CD4-positive, alpha-beta memory T cell (primary cell): ENCODE measurements at places on chromosomes 11 and 22. TPM values are rescaled to one million over a fixed set of nuclear protein-coding genes. Genes with fewer than 3 reads are reported as not detected.

Gene OVOL1
- not detected for total RNA-seq

DNA sequence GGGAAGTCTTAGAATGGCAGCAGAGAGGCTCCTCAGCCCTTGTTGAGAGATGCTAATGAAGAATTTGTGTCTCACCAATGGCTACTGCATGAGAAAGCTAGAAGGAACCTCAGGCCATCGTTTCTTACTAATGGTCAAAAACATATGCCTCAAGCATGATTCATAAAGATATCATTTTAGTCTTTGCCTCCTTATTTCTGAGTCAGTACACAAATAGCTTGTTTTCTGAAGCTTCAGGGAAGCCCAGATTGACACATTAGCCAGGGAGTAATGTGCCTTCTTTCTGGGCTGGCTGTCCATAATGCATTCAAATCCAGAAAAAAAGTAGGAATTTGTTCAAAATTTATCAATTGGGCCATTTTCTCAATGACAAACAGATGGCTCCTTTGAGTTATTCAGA, 169.4 kb upstream of the ZBED5 start:
- DNase-seq, result no peak

DNA sequence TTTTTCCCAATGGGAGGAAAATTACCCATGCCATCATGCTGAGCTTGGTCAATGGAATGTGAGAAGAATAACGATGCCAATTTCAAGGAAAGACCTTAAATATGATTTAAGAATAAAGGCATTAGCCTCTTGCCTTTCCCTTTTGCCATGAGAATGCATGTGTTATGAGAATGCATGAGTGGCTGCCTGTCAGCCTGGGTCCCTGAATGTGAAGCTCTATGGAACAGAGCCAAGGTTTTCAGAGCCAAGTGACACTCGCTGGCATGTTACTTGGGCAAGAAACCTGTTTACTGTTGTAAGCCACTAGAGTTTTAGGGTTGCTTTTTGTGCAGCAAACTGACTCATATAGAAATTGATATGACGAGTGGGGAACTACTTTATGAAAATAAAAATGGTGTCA, 75.7 kb downstream of the JRKL start:
- no peak for DNase-seq

- no peak for DNase-seq
These were observed 13.2 kb downstream of the PHLDB1 start for GRCh38 chr11:118620529-118621070.

GRCh38 chr22:33020721-33021120, 37.5 kb downstream of the SYN3 start:
- no peak for DNase-seq

Gene OAF
- total RNA-seq, result 1.5 TPM

GRCh38 chr22:45638834-45639746, 32.5 kb upstream of the ATXN10 start:
- no peak for DNase-seq

Gene SPDYC
- not detected for total RNA-seq

GRCh38 chr22:22823131-22823810, 64.3 kb upstream of the IGLL5 start:
- DNase-seq, result no peak

DNA sequence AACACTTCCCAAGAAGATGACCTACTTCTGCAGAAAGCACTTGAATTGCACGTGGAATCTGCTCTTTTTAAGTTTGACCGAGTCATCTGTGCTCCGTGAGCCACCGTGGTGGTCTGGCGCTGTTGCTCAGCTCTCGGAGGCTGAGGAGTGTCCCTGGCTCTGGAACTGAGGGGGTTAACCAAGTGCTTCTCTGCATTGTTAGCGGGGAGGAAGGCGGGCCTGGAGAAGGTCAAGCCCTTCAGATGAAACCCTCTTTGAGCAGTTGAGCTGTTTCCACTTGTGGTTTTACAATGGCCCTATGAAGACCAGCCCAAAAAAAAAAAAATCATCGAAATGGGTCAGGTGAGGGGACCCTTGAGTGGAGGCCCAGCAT, 286.4 kb downstream of the NTM start:
- no peak for DNase-seq

GRCh38 chr11:34030382-34030781, 21.1 kb upstream of the CAPRIN1 start:
- DNase-seq, result no peak

GRCh38 chr11:102666331-102666957, 39.1 kb downstream of the MMP27 start:
- peak; percentile 33 for DNase-seq

DNA sequence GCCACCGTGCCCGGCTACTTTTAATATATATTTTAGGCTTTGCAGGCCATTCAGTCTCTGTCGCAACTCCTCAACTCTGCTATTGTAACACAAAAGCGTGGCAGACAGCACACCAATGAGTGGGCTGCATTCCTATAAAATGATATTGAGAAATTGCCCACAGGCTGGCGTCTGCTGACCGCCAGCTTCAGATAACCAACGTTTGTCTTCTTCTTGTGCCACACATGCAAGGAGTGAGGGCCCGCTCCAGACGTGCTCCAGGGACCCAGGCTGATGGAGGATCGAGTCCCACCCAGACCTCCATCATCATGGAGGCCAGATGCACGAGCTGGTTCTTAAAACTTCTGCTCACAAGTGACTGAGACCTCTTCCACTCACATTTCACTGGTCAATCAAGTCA, 35.4 kb upstream of the LINC01488 start:
- DNase-seq, result no peak

DNA sequence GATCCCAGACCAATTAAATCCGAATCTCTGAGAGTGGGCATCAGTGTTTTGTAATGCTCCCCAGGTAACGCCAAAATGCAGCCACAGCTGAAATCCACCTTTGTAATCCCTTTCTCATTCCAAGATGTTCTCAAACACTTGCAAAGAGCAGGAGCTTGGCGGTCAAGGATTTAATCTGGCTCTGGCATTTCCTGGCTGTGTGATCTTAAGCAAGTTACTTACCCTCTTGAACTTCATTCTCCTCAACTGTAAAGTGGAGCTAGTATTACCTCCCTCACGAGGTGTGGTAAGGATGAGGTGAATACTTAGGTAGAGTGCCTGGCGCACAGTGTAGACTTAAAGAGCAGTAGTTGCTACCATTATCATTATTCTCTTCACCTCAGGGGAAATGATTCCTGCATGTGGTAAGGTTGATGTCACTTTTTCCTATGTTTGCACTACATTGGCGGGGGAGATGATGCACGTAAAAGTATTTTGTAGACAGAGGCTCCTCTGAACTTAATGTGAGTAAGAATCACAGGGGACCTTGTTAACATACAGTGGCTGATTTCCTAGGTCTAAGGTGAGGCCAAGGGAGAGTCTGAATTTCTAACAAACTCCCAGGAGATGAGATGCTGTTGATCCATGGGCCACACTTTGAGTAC, 210.4 kb upstream of the PITPNB start:
- DNase-seq, result no peak

Gene MUC2
- not detected for total RNA-seq

- DNase-seq, result no peak
These were observed 12.8 kb upstream of the TENM4 start for GRCh38 chr11:79453617-79454016.

DNA sequence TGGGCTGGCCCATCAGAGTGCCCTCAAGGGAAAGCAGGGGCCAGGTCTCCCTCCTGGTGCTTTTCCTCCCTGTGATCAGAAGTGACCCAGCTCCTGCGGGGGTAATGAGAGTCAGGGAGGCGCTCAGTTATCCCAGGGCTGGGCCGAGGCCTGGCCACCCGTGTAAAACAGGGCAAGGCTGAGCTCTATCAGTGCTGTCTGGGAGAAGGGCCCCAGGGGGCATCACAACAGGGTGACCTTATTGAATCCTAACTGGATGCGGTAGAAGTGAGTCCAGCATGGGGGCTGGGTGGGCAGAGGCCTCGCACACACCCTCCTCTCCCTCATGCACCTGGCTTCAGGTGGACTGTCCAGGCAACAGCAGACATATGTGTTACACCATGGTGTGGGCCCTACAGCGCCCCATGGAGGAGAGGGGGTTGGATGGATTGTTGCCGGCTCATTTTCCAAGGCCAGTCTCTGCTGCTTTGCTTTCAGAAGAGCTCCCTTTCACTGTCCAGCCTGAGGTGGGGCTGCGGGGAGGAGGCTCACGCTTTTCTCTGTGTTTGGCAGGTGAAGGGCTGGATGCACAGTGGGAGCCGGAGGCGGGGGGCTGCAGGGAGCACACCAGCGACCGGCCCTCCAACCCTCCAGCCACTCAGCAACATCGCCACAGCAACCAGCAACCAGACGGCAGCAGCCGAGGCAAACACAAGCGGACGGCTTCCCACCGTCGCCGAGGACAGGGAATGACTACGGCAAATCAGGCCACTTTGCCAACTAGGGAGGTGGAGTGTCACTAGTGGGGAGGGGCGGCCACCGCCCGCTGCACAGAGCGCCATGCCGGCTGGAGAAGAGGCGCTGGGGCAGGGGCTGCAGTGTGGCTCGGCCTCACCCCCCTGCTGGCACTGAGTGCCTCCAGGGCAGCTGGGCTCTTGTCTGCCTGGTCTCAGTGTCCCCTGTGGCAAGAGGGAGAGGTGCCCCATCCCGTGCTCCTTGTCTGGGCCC, 24.7 kb downstream of the GNAZ start:
- DNase-seq, result no peak

Gene DEPDC7
- 1.9 TPM for total RNA-seq
